Stimulated activated CD4-positive, alpha-beta T cell treated with anti-CD3 and anti-CD28 coated beads, Interleukin-2, amount 100 ng/mL, for 24 hours (primary cell): ENCODE measurements at places on chromosomes 16 and 17.

DNA sequence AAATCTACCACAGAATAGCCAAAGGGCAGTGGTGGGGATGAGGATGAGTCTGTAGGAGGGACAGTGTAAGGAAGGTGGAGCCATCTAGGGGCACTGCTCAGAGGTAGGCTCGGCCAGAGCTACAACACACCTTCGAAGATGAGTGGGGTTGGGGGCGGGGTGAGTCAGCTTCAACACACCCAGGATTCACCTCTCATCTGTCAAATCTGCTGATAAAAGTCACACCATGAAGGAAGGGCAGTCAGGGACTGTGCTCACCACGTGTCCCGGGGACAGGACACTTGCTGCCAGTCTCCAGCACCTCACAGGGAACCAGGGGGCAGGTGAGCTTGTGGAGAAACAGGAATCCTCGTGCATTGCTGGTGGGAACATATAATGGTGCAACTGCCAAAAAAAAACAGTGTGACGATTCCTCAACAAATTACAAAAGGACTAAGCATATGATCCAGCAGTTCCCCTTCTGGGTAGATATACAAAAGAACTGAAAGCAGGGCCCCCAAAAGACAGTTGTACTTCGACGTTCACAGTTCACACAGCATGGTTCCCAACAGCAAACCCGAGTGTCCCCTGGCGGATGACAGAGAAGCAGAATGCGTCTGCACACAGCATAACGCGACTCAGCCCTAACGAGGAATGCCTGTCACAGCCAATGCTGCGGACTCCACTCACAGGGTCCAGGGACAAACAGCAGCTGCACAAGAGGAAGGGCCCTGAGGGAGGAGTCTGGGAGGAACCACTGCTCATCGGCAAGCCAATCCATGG lies 133.1 kb downstream of the ANKRD11 start:
- DNase-seq, result peak; percentile 73

- DNase-seq, result peak; percentile 61
Measured at GRCh38 chr17:43832976-43833829, at the start of gene MPP3. TSS of gene MPP3 (minus strand) at chr17:43833146. CDS start at chr17:43831906, 1,240 bp downstream.

GRCh38 chr16:81482329-81483063 lies 37.9 kb downstream of the CMIP start:
- no peak for DNase-seq

DNA sequence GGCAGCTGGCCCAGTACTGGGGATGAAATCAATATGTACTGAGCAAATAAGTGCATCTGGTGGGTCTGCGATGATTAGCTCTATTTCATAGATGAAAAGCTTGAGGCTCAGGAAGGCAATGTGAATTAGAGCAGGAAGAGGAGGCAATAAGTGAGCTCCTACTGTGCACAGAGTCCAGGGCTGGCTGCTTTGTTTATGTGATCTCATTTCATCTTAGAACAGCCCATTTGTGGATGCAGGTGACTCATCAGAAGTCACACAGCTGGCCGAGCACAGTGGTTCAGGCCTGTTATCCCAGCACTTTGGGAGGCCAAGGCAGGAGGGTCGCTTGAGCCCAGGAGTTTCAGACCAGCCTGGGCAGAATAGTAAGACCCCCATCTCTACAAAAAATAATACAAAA lies 7.1 kb downstream of the TMEM114 start:
- DNase-seq, result no peak

GRCh38 chr16:79613009-79613408 lies 12.5 kb upstream of the MAF start:
- no peak for DNase-seq

GRCh38 chr17:32878211-32878610 lies 1.3 kb upstream of the MYO1D start:
- DNase-seq, result no peak

- no peak for DNase-seq
Measured at GRCh38 chr16:30413112-30413806, 5.9 kb downstream of the ZNF771 start.

DNA sequence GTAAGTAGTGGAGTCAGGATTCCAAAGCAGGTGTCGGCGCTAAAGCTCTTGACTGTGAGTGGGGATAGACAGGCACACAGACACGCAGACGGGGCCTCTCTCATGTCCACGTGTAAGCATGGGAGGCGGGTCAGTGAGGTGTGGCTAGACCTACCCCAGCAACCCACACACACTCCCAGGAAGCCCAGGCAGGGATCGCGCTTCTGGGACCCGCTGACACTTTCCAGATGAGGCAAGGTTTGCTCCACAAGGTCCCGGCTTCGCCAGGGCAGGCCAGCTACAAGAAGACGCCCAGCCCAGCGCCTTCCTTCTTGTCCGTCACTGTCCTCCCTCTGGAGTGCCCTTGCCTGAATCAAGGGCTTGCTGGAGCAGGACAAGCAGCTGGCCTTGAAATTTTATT lies 213.8 kb upstream of the RPL38 start:
- no peak for DNase-seq

GRCh38 chr16:88070989-88071625 lies 119.9 kb downstream of the BANP start:
- no peak for DNase-seq

- no peak for DNase-seq
Measured at GRCh38 chr17:62774338-62774737, 33.8 kb downstream of the MARCHF10 start.

DNA sequence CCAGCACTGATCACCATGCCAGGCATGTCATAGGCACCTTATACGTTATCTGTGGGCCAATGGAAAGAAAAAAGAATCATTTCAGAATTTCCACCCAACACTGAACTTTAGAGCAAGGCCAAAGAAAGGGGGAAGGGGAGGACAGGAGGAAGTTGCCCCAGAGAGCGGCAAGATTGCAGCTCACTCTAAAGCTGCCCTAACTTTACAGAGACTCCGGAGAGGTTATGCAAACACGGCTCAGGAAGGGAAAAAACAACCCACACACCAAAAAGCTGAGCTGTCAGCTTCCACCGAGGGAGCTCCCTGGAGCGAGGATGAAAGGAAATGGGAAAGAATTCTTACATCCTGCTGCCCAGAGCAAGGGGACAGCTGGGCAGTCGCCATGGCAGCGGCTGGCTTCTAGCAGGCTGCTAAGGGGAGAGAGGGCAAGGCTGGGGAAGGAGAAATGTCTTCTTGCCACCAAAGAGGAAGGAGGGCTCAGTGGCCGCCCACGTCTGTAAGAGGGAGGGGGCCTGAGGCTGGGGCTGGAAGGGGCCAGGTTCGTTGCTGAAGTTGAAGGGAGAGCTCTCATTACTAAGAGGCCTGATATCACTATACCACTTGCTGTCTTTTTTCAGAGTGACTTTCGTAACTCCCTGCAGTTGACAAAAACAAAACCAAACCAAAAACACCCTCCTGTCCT lies 18.2 kb downstream of the COTL1 start:
- DNase-seq, result peak; percentile 77

- DNase-seq, result no peak
Measured at GRCh38 chr16:2028620-2029220, 2.0 kb downstream of the NHERF2 start.

- DNase-seq, result no peak
Measured at GRCh38 chr16:88971371-88972097, 5.5 kb downstream of the CBFA2T3 start.

DNA sequence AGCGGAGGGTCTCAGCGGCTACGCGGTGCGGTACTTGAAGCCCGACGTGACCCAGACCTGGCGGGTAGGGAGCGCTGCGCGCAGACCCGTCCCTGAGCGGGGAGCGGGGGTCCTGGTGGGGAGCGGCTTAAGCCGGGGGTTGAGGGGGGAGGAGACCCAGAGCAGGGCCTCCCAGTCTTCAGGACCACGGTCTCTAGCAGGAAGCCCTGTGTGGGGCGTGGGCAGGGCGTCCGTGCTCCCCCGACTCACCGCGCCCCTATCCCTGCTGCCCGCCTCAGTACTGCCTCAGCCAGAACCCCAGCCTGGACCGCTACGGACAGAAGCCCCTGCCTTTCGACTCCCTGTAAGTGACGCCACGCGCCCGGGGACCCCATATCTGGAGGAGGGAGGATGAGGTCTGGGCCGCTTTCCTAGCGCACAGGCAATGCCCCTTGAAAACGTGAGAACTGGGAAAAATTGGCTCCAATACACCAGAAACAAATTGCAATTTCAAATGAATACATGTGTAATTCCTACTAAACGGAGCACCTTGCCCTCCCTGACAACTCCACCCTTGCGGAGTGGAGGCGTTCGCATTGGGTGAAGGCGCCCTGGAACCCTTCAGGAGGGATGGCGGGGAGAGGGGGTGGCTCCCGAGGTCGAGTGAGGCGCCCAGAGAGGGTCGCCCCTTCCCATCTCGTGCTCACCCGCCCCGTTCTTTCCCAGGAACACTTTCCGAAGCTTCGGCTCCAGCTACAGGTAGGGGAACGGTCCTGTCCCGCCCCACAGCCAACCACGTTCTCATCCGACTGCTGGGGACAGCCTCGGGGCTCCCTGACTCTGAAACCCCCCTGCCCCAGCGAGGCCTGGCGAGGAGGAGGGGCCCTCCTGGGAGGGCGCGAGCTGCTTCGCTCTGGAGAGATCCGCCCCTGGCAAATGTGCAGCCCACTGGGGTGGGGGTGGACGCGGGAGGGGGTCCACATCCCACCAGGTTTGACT lies 14.6 kb upstream of the CNGB1 start:
- no peak for DNase-seq

DNA sequence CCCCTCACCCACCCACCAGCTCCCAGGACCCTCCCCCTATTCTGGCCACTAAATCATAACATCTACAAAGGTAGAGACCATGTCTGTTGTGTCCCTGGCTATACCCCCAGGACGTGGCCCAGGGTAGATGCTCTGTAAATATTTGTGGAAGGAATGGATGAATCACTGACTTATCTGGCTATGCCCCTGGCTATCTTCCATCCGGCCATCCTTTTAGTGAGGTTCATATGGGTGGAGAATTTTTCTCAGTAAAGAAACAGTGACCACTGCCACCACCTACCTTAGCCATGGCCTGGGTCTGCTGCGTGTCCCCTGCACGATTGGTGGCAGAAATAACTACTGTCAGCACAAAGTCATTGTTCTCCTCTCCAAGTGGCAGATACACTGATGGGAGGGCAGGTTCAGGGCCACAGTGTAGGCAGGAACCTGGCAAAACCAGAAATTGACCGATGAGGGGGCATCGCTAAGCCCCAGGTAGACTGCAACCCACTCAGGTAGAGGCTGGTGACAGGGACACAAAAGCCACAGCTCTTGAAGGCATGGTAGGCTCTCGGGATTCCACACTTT lies 63.1 kb upstream of the BCO1 start:
- no peak for DNase-seq

DNA sequence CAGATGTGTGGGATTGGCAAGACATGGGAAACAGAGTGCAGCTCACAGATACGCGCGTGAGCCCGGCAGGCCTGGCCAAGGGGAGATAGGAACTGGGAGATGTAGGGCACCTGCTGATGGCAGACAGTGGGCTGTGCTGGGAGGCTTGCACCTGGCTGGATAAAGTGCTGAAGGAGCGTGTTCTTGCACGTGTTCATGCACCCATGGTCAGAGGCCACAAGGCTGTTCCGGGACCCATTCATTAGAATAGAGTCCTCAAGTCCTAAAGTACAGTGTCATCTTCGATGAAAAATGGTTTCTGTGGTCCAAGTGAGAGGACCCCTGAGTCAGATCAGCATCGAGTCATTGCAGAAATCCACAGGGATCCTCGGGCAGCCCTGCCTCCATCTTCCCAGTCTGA lies 236.4 kb downstream of the CCDC182 start:
- no peak for DNase-seq

GRCh38 chr16:80489173-80489572 lies 51.6 kb upstream of the DYNLRB2 start:
- no peak for DNase-seq

DNA sequence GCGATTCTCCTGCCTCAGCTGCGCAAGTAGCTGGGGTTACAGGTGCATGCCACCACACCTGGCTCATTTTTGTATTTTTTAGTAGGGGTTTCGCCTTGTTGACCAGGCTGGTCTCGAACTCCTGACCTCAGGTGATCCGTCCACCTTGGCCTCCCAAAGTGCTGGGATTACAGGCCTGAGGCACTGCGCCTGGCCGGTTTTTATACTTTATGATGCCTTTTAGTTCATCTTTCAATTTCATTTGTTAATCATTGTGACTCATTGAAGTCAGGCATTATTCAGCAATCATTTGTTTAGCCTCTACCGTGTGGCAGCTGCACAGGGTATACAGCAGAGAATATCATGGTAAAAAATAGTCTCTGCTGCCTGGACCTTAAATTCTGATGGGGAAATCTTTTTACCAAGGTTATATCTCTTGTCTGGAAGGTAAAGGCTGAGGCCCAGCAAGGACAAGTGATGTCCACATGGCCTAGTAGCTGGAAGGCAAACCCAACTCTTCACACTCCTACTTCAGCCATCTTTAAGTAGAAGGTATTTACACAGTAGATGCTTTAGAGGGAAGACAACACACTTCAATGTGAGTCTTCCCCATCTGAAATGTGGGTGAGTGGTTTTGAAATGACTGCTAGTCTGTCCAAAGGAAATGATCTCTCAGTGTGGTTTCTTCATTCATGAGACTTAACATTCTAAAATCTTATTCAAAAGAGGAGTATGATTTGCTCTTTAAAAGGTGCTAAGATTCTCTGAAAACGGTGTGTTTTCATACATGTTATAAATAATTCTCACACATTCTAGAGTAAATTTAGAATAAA lies 2.4 kb downstream of the PRPSAP2 start:
- DNase-seq, result no peak

- DNase-seq, result no peak
Measured at GRCh38 chr16:1026784-1027500, 45.4 kb downstream of the SOX8 start.

- DNase-seq, result no peak
Measured at GRCh38 chr17:19531780-19532501, 1.7 kb upstream of the SLC47A1 start.

DNA sequence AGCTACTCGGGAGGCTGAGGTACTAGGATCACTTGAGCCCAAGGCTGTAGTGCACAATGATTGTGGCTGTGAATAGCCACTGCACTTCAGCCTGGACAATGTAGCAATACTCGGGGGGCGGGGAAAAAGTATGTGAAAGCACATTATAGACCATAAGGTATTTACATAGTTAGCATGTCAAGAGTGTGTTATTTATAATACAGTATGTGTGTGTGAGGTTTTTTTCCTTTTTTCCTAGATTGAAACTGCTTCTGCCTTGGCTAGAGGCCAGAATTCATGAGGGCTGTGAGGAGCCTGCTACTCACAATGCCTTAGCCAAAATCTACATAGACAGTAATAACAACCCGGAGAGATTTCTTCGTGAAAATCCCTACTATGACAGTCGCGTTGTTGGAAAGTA lies 30.5 kb downstream of the PTRH2 start:
- DNase-seq, result no peak
